ENCODE measurements at places on chromosomes 2 and 18.

GRCh38 chr2:28780496-28780895 is 28.9 kb downstream of the PPP1CB start:
- no peak for DNase-seq

- no peak for DNase-seq
Observed at GRCh38 chr18:72041313-72042032, 502.7 kb downstream of the CBLN2 start.

- no peak for DNase-seq
Observed at GRCh38 chr2:184413671-184414229, 184.6 kb upstream of the ZNF804A start.

DNA sequence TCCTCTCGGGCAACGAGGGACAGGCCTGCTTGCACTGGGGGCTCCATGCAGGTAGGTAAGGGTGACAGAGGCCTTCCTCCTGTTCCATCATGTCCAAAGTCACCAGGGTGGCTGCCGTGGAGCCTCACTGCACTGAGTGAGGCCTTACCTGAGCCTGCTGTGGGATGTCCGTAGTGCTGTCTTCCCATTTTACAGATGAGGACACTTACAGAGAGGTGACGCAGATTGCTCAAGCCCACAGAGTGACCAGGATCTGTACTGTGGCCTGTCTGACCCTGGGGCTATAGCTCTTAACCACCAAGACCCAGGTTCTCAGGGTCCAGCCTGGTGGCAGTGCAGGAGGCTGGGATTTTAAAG is 5.4 kb downstream of the ATOH8 start:
- no peak for DNase-seq

GRCh38 chr2:174436351-174436750 is 40.8 kb downstream of the SCRN3 start:
- no peak for DNase-seq

DNA sequence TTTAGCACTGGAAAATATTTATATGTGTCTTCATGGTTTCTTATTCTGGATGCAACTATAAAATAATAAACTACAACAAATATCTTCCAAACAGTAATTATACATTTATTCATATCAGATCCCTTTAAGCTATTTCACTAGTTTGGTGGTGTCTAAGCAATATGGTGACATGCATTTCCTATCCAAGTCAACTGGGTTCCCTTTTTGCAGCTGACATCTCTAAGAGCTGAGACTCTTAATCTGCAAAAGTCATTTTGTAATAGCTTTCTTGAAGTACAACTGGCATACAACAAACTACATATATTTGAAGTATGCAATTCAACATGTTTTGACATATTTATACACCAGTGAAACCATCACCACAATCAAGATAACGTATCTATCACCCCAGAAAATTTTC is 59.9 kb upstream of the SLC1A4 start:
- DNase-seq: no peak

- no peak for DNase-seq
Observed at GRCh38 chr2:215738351-215738750, 275.0 kb downstream of the MREG start.

- no peak for DNase-seq
Observed at GRCh38 chr2:240456447-240457222, 21.2 kb downstream of the GPC1 start.

DNA sequence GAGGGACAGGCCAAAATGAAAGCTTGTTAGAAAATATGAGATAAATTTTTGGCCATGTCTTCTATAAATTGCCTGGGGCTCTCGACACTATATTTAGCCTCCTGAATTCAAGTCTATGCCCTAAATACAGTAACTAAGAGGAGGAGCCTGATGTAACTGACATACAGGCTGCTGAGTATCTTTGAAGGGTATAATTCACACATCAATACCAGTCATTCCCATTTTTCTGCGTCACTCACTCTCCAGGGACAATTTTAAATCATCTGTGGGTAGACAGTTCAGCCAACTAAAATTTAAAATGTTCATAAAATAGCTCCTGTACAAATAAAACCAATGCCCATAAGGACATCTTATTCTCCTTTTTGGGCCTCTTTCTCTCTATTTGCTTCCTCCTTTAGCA is 105.9 kb downstream of the AP1S3 start:
- DNase-seq: no peak

GRCh38 chr2:226439337-226439736 is 360.3 kb downstream of the IRS1 start:
- DNase-seq: no peak

DNA sequence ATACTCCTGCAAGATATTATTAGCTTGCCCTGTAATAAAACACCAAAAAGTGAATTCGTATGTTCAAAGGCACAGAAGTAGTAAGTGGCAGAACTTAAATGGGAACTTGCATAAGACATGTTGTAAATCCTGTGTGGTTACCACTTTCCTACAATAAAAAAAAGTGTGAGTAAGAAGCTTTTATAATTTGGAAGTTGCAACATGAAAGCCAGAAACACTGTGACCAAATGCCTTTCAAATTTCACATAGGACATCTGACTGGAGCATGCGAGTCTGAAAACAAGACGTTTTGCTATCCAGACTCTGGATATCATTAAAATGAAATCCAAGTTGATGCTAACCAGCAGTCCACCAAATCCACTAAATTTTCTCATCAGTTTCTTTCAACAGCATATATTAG is 886.2 kb upstream of the NRXN1 start:
- peak; percentile 49 for DNase-seq

- DNase-seq: no peak
Observed at GRCh38 chr2:136664713-136665405, 100.5 kb upstream of the THSD7B start.

DNA sequence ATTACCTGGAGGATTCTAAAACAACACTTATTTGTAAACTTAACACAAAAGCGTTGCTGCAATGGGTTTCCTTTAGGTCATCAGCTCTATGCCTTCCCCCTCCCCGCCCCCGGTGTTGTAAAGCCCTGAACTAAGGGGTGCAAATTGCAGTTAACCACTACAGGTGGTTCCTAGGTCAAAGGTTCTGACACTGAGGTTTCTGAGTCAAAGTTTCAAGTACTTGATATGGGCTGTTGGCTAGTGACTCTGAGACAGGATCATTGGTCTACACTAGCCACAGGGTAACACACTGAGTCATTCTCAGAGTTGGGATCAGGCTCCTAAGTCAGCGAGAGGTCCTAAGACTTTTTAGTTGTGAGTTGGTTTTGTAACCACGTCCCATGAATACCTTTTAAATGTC is 15.4 kb downstream of the IL1B start:
- DNase-seq: no peak

All from fibroblast of the aortic adventitia (primary cell).